Activated CD8-positive, alpha-beta memory T cell treated with anti-CD3 and anti-CD28 coated beads for 4 hours (primary cell): ENCODE measurements at places on chromosomes 5 and 9.

DNA sequence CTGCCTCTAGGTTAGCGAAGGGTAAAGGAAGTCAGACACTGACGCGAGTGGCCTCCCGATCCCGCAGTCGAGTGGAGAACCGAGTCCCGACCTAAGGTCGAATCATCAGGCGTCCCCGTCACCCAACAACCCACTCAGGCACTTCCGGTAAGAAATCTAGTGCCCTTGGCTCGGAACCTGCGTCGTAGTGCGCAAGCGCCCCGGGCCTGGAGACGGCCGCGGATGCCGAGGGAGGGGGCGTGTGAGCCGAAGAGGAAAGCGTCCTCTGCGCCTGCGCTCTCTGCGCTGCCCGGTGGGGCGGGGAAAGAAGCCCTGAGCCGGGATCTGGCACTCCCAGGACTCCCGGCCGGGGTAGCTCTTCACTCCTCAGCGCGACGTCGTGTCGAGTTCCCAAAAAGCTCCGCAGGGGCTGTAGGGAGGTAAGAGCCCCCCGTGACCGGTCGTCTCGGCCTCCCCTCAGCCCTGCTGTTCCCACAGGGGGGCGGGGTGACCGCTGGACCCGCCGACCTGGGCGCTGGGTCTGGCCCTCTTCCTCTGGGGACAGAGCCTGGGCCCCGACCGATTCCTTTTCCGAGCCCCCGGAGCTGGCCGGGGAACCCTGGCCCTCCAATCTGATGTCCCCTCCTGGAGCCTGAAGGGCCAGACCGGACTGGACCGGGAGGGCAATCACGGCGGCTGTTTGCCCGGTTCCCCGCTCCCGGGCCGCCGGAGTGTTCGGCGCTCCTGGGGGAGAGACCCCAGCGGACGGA, at the start of gene ZFYVE16:
Gene ZFYVE16 (plus strand): TSS at position 330 of the 749 bp plus-strand sequence. CDS start 26,084 bp downstream, outside the sequence.
- DNase-seq: peak; percentile 93

DNA sequence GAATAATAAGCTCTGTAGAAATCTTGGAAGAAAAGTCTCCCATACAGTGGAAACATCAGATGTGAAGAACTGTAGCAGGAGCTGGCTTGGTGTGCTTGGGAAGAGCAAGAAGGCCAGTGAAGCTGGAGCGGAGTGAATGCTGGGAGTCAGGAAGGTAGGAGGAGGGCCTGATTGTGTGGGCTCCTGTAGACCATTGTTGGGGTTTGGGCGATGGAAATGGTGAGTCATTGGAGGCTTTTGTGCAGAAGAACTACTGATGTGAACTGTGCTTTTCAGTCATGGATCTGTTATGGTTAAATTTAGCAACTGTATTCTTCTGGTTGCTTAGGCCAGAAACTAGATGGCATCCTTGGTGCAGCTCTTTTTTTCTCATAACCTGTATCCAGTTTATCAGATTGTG, 2.3 kb downstream of the ICE1 start:
- no peak for DNase-seq

DNA sequence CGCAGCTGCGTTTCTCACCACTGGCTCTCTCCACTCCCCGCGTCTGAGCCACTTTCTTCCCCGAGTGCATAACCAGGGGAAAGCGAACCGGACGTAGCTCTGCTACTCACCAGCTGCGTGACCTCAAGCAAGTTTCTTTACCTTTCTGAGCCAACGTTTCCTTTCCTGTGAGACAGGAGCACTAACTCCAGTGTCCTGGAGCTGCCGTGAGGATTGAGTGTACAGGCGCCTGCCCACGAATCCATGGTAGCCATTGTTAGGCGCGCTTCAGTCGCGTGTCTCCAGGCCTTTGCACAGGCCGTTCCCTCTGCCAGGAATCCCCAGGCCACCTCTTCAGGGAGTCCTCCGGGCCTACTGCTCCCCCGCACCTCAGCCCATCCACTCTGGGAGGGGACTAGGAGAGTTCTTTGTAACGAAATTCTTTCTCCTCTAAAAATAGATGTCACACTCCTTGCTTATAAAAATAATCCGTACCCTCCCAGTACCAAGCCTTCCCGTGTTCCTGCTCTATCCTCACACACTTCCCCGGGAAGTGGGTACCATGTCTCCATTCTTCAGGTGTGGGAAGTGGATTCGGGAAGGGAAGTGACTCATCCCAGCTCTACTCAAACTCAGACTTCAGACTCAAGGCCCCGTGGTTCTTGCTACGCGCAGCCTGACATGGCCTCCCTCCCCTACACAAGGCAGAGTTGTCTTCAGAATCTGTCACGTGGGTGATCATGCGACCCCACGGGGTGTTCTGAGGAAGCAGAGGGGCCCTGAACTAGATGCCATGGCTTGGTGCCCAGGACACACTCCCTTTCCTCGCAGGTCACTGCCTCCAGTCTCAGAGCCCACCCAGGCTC, 16.1 kb upstream of the CRB2 start:
- no peak for DNase-seq

GRCh38 chr9:127159325-127159801, 36.9 kb upstream of the ANGPTL2 start:
- no peak for DNase-seq

GRCh38 chr5:146644831-146645230, 128.8 kb upstream of the GPR151 start:
- no peak for DNase-seq

- no peak for DNase-seq
Observed at GRCh38 chr9:123816817-123817472, 113.0 kb downstream of the DENND1A start.

GRCh38 chr5:21776466-21776865, 1076.7 kb downstream of the CDH12 start:
- DNase-seq: no peak

DNA sequence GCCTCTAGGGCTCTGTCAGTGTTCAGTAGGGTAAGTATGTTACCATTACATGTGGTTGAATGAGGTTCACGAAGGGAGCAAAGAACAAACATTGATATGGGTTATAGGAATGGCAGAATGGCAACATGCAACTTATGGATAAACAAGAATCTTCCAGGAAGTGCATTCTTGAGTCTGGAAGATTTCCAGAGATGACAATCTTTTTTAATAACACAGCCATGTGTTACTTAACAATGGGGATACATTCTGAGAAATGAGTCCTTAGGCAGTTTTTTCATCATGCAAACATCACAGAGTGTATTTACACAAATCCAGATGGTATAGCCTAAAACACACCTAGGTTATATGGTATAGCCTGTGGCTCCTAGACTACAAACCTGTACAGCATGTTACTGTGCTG, 9.1 kb upstream of the SLC28A3 start:
- no peak for DNase-seq

DNA sequence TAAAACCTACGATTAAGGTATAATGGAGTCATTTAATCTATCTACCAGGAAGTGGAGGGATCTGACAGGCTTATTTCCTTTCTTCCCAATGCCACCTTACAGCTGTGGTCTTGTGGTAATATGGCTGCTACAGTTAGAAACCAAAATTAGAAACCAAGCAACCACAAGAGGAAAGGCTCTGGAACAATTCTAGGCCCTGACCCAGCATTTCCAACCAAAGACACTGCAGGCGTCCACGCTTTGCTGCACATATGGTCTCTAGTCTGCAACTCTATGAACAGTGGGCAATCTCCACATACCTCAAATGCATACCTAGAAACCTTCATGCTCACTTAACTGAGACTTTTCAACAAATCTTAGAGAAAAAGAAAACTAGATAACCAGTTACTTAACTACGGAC, 339.1 kb downstream of the NFIB start:
- no peak for DNase-seq

DNA sequence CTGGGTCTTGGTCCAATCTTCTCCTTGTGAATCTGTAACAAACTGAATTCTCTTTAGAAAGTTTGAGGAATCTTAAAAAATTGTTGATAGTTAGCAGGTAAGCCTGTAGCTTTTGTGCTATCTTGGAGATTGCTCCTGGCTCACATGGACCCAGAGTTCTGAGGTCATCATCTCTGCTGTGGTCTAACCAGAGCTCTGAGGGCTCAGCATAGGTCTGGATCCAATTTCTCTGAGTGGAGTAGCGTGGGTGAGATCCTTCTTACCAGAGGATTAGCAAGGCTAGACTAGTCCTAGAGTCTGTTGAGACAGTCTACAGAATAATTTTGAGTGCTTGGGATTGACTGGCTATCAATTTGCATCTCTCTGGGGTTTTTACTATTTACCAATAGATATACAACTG, 60.5 kb upstream of the IL6ST start:
- no peak for DNase-seq

DNA sequence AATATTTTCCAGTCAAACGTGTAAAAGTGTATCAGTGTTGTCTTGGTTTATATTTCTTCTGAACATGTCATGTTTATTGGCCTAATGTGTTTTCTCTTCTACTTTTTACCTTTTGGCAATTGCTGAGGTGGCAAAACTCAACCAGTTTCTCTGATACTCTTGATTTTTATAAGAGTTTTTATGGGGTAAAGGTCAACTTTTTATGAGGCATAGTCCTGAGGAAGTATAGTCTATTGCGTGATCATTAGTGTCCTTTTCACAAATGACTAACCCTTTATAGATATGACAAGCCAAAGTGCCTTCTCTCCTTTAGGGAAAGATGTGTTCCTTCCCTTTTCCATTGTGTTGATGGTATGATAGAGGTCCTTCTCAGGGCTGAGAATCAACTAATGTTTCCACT, 32.9 kb downstream of the OCLN start:
- DNase-seq: no peak

GRCh38 chr5:180787711-180788431, 14.7 kb downstream of the MGAT1 start:
- no peak for DNase-seq

- no peak for DNase-seq
Observed at GRCh38 chr5:159273923-159274322, 10.8 kb downstream of the UBLCP1 start.

DNA sequence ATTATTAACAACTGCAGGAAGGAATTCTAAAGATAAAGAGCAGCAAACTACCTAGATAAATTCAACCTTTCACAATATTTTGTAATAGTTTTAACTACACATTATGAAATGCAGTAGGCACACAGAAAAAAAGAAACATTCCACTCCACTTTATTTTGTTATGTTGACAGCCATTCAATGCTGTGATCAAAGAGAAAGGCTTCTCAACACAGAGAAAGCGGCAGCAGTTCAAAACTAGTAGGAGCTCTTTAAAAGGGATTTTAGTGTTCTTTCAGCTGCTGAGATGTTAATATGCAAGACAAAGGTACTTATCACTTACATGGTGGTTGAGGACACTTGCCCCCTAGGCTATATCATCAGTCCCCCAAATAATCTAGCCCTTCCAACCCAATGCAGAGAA, 11.6 kb downstream of the CEMIP2 start:
- DNase-seq: no peak

DNA sequence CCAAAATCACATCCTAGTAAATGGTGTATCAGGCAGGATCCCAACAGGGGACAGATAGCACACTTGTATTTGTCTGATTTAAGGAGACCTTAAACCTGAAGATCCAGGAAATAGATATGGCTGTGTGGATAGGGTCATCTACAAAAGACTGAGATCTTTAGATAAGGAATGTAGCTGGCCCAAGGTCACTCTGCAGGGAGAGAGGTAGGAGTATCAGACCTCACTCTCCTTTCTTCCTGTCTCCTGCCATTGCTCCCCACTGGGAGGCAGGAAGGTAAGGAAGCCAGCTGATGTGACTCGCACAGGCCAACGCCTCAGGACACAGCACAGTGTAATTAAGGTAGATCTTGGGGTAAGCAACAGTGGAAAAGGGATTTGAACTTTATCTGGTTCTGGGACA, 85.8 kb downstream of the PLPPR1 start:
- DNase-seq: no peak

DNA sequence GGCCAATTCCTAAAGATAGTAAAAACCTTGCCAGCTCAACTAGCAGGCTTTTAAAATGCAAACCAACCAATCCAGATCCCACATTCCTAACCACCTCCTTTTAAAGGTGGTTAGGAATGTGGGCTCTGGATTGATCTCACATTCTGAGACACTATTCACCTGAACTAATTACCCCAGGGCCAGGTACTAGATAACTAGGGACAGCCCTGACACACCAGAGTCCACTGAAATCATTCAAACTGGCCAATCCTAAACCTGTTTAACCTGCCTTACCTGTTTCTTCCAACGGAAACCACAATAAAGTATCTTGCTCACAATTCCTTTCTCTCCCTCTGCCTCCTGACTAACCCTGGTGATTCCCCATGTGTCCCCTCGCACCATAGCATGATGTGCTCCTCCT, 168.3 kb upstream of the DMAC1 start:
- no peak for DNase-seq

DNA sequence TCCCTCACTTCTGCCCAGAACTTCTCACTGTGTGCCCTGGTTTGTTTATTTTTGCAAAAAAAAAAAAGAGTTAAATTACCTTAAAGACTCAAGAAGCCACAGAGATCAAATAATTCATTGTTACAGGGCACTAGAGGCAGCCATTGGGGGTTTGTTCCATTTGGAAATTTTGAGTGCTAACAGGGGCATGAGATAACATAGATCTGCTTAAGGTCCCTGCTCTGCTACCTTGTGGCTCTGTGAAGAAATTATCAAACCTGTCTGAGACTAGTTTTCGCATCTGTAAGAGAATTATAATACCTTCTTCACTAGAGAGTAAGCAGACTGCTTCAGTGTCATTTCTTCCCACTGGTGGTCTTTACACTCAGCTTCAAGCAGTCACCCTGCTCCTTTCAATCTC, 394 bp downstream of the TLR4 start:
- no peak for DNase-seq

DNA sequence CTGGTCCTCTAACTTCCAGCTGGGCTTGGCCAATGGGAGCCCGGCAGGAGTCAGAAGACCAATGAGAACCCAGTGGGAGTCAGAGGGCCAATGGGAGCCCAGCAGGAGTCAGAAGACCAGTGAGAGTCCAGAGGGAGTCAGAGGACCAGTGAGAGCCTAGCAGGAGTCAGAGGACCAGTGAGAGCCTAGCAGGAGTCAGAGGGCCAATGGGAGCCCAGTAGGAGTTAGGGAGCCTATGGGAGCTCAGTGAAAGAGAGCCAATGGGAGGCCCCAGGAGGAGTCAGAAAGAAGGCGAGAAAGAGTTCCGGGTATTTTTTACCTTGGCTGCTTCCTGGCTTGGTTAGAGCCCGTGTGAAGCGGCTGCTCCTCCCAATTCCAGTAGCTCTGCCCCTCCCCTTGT, 191.0 kb downstream of the GABBR2 start:
- no peak for DNase-seq

DNA sequence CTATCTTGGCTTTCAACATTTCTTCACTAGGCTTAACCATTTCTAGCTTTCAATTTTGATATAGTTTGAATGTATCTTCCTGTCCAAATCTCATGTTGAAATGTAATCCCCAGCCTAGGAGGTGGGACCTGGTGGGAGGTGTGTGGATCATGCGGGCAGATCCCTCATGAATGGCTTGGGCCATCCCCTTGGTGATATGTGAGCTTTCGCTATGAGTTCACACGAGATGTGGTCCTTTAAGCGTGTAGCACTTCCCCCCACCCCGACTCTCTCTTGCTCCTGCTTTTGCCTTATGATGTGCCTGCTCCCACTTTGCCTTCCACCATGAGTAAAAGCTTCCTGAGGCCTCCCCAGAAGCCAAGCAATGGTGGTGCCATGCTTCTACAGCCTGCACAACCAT, 40.6 kb downstream of the PHAX start:
- DNase-seq: no peak

GRCh38 chr9:84670138-84671041, 861 bp downstream of the NTRK2 start:
- DNase-seq: no peak
